Muscle of leg (tissue), 16 donors: ENCODE measurements at places on chromosomes 4 and X.
A peak's percentile ranks its signal among the peaks of the same experiment; 100 is the strongest.

DNA sequence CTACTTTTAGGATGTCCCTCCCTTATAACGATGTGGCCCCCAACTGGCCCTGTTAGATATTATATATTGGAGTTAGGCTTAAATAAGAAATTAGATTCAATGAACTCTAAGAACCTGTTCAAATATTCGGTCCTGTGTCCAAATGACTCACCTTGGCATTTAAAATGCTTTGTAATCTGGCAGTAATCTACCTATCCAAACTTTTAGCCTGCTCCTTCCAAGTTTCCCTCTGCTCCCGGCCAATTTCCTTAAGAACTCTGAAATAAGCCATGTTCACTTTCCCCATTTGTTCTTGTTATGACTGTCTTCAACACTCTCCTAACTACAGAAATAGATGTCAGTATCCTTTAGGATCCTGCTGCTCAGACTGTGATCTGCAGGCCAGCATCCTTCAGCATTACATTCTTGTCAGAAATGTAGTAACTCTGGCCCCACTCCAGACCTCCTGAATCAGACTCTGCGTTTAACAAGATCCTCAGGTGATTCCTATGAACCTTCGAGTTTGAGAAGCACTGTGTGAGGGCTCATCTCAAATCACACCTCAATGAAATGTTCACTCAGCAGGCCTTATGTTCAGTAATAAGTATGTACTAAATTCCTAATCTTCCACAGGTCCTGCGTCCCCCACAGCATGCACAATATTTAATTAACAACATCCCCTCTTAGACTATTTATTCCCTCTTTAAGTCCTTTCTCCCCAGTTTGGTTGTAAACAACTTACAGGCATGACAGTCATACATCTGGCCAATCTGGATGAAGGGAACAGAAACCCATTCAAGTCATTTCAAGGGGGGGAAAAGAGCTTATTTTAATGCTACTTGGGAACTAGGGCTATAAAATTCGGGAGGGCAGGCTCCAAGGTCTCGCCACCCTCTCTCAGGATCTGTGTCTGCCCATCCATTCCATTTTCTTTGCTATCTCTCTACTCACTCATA, 3.0 kb downstream of the ATP8A1 start:
- peak; percentile 87 for DNase-seq

- DNase-seq: no peak
Observed at GRCh38 chrX:17544821-17545220, 169.8 kb downstream of the NHS start.

- no peak for DNase-seq
Observed at GRCh38 chrX:130594453-130594916, 192.7 kb downstream of the RBMX2 start.

DNA sequence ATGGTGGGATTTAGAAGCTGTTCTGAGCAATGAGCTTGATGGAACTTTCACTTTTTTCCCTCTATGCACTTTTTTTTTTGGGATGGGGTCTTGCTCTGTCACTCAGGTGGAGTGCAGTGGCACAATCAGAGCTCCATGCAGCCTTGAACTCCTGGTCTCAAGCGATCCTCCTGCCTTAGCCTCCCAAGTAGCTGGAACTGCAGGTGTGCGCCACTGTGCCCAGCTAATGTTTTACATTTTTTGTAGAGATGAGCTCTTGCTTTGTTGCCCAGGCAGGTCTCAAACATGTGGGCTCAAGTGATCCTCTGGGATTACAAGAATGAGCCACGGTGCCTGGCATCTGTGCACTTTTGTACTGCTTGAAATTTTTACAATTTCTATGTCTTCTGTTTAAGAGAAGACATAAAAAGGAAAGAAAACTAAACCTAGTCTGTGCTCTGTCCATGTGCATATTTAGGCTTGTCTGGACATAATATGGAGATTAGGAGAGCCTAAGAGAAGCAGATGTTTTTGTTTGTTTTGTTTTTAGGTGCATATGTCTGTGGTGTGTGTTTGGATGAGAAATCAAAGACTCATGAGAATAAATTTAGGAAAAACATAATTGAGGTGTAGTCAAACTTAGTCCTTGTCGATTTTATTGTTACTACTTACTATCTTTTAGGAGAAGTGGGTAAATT, 16.5 kb downstream of the PDLIM5 start:
- DNase-seq: no peak

- no peak for DNase-seq
Observed at GRCh38 chr4:176300565-176300964, 19.2 kb upstream of the SPCS3 start.

GRCh38 chr4:66516940-66517339, 846.7 kb upstream of the EPHA5 start:
- no peak for DNase-seq

GRCh38 chr4:94262163-94263016, 54.7 kb downstream of the SMARCAD1 start:
- DNase-seq: no peak

- DNase-seq: no peak
Observed at GRCh38 chr4:77327151-77327550, 170.1 kb downstream of the CCNG2 start.

DNA sequence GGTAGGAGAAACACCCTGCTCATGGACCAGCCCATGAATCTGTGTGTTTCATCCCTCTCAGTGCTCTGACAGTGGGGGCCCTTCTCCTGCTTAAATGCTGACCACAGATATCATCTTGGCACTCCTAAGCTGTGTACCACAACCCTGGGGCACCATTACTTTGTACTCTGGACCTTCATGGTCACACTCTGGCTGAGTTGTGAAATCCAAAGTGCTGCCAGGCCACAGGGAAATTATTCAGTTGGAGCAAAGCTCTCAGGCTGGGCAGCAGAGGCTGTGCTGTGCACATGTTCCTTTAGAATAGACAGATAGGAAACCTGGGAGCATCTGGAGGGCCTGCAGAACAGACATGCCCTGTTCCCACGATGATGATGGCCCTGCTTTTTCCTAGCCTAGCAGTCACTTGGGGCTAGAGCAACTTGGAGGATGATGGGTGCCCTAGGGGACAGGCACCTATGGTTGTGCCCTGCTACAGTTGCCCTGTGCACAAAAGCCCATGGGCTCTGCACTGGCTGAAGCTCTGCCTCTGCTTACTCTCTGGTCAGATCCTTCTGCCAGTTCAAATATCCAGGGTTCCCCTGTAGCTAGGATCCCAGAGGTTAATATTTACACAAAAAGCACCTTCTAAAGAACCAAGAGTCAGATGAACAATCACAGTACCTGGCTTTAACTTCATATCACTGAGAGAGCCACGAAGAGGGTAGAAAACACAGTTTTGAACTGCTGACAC, 48.5 kb upstream of the CDX4 start:
- no peak for DNase-seq

DNA sequence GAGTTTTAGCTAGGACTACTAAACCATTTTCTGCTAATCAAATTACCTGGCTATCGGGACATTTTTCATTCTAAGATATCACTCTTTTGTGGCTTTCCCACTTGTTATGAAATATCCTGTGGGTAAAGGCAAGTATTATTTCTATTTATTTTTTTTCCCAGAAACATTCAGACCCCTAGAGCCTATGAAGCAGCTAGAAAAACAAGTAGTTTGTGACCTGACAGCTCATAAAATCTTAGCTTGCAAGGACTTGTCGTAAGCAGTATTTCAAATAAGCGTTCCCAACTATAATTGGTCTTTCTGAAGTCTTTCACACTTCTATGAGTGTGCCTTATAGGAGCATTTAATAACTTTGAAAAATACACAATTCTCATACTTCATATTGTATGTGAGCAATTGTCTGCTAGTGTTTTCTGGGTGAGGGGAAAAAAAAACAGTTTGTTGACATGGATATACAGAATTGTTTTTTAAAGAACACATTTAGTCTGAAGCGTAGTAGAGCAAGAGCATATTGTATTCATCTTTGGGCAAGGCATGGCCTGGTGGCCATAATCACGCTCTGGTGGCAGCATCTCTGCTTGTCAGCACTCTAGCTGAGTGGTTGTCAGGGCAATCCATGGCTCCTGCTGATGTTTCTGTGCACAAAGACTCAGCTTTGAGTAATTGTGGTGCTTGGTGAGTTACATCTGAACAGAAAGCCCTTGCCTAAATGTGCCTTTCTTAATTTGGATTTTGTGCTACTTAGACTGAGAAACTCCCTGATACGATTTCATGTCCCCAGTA, 2.6 kb downstream of the MCUB start:
- DNase-seq: no peak

DNA sequence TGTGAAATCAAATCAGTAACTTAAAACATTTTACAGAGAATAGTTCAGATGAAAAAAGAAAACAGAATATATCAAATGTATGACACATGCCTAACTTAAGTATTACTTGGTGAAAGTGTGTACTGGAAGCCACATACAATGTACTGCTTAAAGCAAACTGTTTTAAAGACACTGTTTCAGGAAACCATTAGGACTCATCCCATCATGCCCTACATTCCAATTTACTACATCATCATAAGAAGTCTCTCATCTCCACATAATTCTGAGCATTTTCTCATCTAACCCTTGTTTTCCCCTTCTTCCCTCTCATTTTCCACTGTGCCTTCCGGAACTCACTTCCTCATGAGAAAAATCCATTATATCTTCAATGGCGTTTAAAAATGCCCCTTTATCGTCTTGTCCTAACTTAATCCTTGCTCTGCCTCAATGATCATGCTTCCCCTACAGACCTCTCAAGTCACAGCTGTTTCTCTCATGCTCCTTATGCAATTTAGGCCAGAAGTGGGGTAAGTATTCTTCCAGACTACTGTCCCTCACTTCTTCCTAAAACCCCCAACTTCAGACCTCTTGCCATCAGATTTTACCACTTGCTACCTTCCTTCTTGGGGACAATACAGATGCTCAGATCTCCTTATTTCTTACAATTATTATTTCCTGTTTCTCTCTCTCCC, 26.8 kb upstream of the FGF5 start:
- peak; percentile 50 for DNase-seq

- DNase-seq: peak; percentile 22
Observed at GRCh38 chrX:9430346-9430921, 34.4 kb upstream of the TBL1X start.

DNA sequence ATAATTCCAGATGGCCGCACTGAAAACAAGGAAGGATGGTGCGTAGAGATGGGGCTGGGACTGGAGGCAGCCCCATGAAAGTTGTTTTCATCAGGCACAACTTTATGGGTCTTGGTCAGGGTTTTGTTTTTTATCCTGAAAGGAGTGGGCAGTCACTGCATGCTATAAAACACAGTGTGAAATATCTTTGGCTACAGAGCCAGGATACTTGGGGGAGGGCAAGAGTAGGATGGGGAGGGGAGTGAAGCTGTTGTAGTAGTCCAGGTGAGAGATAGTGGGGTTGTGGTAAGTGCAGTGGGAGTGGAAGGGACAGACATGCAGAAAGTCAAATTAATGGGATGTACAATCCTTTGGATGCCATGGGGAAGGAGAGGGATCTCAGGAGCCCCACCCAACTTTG, 56.5 kb downstream of the PTTG2 start:
- no peak for DNase-seq
